ENCODE measurements at places on chromosomes 12 and 14. TPM values are rescaled to one million over a fixed set of nuclear protein-coding genes. Genes with fewer than 3 reads are reported as not detected.

DNA sequence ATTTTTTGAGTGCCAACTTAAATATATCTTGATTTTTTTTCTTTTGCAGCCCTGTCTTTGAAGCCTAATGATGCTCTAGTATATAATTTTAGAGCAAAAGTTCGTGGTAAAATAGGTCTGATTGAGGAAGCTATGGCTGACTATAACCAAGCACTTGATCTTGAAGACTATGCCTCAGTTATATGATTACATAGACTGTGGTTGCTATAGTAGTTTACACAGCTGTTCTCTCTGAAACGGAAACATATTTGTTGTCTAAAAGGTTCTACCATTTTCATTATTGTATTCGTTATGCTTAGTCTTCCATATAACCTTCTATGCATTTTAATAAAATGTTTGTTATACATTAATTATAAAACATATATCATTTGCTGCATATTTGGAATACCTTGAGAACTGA is 246.7 kb downstream of the TTC6 start:
- no peaks in the 10 kb centered on the region for H3K4me1 ChIP-seq
- H3K27ac ChIP-seq, result no peak overlapping the region
- H3K27me3 ChIP-seq, result no peaks in the 10 kb centered on the region
- no peak for DNase-seq
- H3K36me3 ChIP-seq, result no peaks in the 10 kb centered on the region
- H3K4me3 ChIP-seq, result no peak overlapping the region

DNAJC22 gene
- total RNA-seq, result 2.9 TPM

DNA sequence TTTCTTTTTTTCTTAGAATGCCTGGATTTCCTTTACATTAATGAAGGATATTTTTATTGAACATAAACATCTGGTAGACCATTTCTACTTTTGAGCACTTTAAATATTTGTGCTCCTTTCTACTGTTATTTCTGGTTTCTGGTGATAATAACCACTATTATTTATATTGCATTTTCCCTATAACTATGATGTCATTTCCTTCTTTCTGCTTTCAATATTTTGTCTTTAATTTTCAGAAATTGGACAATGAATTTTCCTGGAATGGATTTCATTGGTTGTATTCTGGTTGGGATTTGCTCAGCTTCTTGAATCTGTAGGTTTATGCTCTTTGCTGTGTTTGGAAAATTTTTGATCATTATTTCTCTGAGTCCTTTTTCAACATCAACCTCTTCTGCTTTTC is 5.2 kb upstream of the PRH1 start:
- no peak for DNase-seq
- peaks cover 2% of the 10 kb centered on the region for H3K4me1 ChIP-seq
- H3K27me3 ChIP-seq, result no peaks in the 10 kb centered on the region

KIF5A gene
- total RNA-seq, result 5.3 TPM

- H3K4me1 ChIP-seq, result peaks cover 6% of the 10 kb centered on the region
- DNase-seq, result no peak
- H3K27ac ChIP-seq, result no peak overlapping the region
- H3K36me3 ChIP-seq, result no peaks in the 10 kb centered on the region
Observed at GRCh38 chr14:79093531-79093930, 923.4 kb downstream of the NRXN3 start.

GRCh38 chr14:83887866-83888265 is 1642.1 kb upstream of the FLRT2 start:
- H3K4me3 ChIP-seq, result no peak overlapping the region
- no peaks in the 10 kb centered on the region for H3K27me3 ChIP-seq
- no peak overlapping the region for H3K27ac ChIP-seq
- H3K36me3 ChIP-seq, result no peaks in the 10 kb centered on the region
- no peaks in the 10 kb centered on the region for H3K4me1 ChIP-seq
- no peak for DNase-seq

DNA sequence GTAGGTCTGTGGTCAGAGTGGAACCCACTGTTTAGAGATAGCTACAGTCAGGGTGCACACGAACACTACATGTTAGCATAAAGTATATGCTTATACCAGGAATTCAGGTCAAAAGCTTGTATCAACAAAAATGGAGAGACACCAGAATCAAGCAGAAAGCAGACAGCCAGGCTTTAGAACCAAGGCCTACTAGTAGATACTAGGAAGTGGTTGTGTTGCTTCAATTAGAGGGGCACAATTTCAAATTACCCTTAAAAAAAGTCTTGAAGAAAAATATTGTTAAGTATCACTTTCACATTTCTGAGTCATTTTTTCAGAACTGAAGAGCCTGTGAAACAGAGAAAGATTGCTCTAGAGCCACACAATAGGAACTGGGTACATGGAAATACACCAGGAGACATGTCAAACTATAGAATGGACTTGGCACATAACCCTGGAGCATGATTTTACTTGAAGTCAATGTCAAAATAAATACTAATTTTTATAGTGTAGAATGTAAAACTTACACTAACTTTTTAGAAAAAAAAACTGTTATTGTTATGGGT is 41.6 kb downstream of the LRRC9 start:
- no peaks in the 10 kb centered on the region for H3K36me3 ChIP-seq
- no peak for DNase-seq
- H3K27ac ChIP-seq, result no peak overlapping the region
- peaks cover 12% of the 10 kb centered on the region for H3K4me1 ChIP-seq
- no peak overlapping the region for H3K4me3 ChIP-seq
- H3K27me3 ChIP-seq, result no peaks in the 10 kb centered on the region

DNA sequence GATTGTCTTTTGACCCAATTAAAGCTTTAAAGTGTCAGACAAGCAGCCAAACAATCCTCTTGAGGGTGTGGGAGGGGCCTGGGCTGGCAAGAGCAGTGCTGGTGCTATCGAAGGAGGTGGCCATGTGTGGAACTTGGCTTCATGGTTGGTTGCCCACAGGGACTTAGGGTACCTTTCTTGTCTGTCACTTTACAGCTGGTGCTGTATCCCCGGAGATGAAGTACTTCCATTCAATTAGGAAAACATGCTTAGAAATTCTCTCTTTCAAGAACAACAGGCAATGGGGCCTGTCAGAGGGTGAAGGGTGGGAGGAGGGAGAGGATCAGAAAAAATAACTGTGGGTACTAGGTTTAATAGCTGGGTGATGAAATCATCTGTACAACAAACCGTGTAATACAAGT is 86.5 kb downstream of the DAAM1 start:
- peaks cover 26% of the 10 kb centered on the region for H3K36me3 ChIP-seq
- H3K27me3 ChIP-seq, result no peaks in the 10 kb centered on the region
- no peaks in the 10 kb centered on the region for H3K4me1 ChIP-seq

LYSET gene
- 20.0 TPM for total RNA-seq

DCTN2 gene
- total RNA-seq, result 96.6 TPM

GRCh38 chr14:61188978-61189808 is 91.9 kb downstream of the TMEM30B start:
- no peaks in the 10 kb centered on the region for H3K27me3 ChIP-seq
- H3K4me3 ChIP-seq, result peak overlapping the region; percentile 6
- DNase-seq, result peak; percentile 91
- H3K36me3 ChIP-seq, result no peaks in the 10 kb centered on the region
- no peak overlapping the region for H3K27ac ChIP-seq
- H3K4me1 ChIP-seq, result no peaks in the 10 kb centered on the region

DNA sequence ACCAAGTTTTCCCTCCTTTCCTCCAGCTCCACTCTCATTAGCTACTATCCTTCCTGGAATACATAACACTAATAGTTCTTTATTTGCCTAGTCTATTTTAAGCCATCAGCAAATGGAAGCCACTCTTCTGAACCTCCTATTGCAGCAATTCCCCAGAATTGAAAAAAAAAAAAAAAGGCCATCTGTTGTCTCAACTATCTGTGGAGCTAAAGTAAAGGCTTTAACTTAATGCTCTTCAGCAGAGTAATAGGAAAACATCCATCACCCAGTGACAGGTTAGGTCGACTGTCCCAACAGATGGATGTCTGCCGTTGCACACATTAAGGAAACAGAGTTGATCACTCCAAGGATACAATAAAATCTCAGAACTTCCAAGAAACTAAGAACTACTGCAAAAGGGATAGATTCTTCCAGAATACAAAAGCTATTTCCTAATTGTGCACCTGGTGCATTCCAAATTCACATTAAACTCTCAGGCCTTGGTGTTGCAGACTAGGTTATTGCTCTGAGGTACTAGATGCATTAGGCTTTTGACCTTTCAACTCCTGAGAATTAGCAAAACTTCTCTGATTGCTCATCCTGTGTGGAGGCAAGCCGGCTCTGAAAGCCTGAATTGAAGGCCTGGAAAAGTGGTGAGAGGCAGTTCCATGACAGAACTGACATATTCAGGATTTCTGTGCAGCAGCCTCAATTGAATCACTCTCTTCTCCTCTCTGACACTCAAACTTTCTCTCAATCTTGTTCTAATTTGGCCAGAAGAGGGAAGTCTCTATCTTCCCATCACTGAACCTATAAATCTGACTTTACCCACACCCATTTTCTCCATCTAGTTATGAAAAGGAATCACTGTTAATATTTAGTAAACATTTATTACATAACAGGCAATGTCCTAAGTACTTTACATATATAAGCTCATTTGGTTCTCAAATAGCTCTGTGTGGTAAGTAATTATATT is 238.4 kb upstream of the HMGA2 start:
- no peaks in the 10 kb centered on the region for H3K27me3 ChIP-seq
- H3K4me3 ChIP-seq, result no peak overlapping the region
- no peak for DNase-seq
- no peak overlapping the region for H3K27ac ChIP-seq
- no peaks in the 10 kb centered on the region for H3K36me3 ChIP-seq

DNA sequence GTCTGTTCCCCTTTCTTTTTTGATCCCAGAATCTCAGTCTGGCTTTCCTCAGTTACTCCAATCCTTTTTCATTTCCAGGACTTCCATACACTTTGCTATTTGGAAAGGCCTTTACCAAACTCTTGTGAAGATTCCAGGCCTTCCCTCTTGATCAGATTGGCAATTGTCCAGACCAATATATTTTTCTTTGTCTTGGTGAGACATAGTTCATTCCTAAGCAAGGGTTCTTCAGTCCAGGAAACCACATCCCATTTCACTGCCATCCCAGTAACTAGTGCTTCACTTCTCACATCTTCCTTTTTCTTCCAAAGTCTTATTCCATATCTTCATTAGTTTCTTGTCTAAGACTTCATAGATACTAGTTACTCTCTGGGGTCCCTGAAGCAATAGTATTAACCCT is 2.1 kb upstream of the PTPRQ start:
- H3K27ac ChIP-seq, result no peak overlapping the region
- DNase-seq, result no peak
- H3K4me1 ChIP-seq, result no peaks in the 10 kb centered on the region
- no peak overlapping the region for H3K4me3 ChIP-seq

DNA sequence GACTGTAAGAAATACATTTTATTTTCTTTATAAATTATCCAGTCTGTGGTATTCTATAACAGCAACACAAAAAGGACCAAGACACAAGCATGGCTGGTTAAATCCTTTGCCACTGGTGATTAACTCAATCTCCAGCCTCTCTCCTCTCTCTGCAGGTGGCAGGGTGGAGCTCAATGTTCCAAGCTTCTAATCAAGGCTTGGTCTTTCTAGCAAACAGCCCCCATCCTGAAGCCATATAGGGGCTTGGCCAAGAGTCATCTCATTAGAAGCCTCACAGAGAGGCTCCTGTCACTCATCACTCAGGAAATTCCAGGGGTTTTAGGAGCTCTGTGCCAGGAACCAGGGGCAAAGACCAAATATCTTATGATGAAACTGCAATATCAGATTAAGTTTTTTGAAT is 12.0 kb downstream of the C12orf75 start:
- DNase-seq, result no peak
- peak overlapping the region; percentile 56 for H3K4me3 ChIP-seq
- H3K36me3 ChIP-seq, result peaks cover 6% of the 10 kb centered on the region
- no peak overlapping the region for H3K27ac ChIP-seq
- H3K4me1 ChIP-seq, result no peaks in the 10 kb centered on the region

SERPINA1 gene
- total RNA-seq, result 1.2 TPM

DNA sequence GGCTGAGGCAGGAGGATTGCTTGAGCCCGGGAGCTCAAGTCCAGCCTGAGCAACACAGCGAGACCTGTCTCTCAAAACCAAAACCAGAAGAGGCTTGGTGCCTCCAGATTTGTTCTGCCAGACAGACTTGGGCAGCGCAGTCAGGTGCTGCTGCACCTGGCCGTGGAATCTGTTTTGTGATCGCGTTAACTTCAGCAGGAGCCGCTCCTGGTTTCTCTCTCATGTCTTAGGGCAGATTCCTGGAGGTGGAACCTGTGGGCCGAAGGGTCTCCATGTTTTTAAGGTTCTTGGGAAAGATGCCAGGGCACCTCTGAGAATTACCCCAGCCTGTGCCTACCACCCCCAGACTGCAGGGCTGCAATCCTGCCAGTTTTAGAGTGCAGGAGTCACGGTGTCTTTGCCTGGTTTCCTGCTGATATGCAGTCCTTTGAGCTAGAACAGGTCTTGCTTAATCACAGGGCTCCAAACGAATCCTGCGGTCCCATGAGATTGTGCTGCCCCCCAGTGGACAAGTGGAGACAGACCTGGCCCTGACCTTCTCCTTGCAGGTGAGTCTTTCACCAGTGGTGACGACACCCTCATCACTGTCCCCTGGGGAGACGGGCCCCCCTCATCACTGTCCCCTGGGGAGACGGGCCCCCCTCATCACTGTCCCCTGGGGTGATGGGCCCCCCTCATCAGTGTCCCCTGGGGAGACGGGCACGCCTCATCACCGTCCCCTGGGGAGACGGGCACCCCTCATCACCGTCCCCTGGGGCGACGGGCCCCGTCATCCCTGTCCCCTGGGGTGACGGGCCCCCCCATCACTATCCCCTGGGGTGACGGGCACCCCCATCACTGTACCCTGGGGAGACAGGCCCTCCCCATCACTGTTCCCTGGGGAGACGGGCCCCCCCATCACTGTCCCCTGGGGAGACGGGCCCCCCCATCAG is 37.6 kb downstream of the PACS2 start:
- H3K4me1 ChIP-seq, result no peaks in the 10 kb centered on the region
- peak; percentile 97 for DNase-seq
- no peak overlapping the region for H3K4me3 ChIP-seq
- no peaks in the 10 kb centered on the region for H3K27me3 ChIP-seq

CCDC177 gene
- total RNA-seq, result 5.8 TPM

STXBP6 gene
- 1.1 TPM for total RNA-seq

DNA sequence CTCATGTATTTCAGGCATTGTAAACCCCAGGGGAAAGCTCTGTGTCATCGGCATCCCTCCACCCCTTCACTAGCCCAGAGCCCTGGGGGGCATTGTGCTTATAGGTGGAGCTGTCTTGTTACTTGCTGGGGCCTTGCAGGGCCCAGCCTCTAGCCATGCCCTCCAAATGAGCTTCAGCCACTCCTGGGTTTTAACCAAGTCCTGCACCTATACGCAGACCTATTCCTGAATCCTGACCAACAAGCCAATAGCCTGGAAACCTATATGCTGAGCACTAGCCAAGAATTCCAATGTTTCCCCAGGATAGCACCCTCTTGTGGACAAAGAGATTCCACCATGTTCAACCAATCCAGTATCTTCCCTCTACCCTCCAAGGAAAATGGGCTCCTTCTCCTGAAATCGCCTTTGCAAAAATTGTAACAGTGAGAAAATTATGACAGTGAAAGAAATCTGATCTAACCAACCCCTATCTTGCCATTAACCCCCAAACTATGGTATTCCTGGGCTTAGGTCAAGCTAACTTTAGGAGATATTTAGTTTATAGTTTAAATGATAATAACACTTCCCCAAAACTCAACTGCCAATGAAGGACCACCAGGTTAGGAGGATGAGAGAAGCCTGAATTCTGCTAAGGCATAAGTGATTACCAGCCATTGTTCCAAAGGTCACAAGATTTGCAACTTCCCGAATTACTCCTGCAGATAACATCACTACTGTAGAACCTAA is 55.5 kb downstream of the TTC7B start:
- peak; percentile 61 for DNase-seq
- H3K4me3 ChIP-seq, result no peak overlapping the region
- peaks cover 6% of the 10 kb centered on the region for H3K27me3 ChIP-seq
- H3K27ac ChIP-seq, result no peak overlapping the region
- no peaks in the 10 kb centered on the region for H3K36me3 ChIP-seq
